Fibroblast of skin of back (primary cell): ENCODE measurements at places on chromosomes 5 and 9.

- peak; percentile 58 for DNase-seq
These were observed 159.4 kb upstream of the PITX1 start for GRCh38 chr5:135193213-135194125.

DNA sequence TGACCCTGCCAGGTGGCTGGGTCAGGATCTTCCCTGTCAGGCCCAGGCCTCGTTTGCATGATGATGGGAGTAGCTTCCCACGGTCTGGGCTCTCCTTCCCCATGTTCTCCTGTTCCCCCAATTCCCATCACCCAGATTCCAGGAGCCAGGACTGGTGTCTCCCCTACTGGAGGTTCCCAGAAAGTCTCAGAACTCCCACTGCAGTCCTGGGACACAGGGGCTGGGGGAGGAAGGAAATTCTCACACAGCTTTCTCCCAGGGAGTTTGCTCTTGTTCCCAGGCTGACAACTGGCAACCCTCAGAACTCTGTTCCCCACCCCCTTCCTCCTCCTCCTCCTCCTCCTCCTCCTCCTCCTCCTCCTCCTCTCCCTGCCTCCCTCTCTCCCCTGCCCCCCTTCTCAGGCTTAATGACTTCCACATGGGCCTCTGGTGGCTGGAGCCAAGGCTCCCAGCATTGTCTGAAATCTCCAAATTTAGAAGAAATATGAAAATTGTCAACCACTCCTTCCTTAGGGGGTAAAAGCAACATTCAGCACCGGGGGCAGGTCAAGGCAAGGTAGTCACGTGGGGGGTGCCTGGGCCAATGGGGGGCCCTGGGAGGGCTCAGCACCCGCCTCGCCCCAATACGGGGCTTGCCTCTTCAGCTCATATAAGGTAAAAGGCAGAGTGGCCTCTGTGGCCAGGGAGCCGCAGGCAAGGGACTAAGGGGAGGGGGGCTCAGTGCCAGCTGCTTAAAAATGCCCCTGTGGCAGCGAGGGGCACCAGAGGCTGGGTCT is 27.3 kb upstream of the IL17B start:
- DNase-seq = peak; percentile 100

DNA sequence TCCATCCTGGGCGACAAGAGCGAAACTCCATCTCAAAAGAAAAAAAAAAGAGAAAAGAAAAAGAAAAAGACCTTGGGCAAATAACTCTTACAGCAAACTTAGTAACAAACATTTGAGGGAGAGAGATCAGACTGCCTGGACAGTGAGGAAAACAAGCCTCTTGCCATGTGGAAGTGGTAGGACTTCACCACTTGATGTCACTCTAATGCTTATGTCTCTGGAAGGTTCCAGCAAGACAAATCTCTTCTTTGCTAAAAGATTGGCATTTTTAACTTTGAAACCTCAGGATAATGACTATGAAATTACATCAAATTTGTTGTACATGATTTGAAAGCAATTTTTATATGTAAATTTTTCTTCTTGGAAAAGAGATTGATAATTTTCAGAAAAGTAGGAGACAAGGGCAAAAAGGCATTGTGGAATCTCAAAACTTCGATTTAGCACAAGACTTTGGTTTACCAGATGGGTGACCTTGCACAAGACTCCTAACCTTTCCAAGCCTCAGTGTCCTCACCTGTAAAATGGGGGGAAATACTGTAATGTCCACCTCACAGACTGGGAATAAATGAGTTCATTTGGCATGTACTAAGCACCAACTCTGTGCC is 5.4 kb downstream of the ACTL7B start:
- peak; percentile 15 for DNase-seq

- no peak for DNase-seq
These were observed 51.5 kb downstream of the KLF9 start for GRCh38 chr9:70362952-70363351.

- DNase-seq = peak; percentile 33
These were observed 28.9 kb downstream of the HABP4 start for GRCh38 chr9:96478829-96479371.

DNA sequence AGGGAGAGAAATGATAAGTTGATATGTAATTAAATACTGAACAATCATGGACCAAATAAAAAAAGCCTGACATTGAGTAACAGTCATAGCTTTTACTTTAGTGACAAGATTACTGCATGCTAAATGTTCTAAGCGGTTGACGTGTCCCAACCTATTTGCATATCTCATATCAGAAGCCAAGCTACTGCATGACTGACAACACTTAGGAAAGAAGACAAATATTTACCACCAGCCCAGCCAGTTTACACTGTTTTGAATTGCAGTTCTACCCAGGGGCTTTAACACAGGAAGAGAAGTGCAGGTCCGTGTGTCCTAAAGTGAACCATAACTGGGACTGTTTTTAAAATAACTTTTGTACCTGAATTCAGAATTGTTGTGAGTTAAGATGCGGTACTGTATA is 219.9 kb downstream of the PRDM9 start:
- no peak for DNase-seq

GRCh38 chr9:32500768-32501167 is 25.2 kb downstream of the RIGI start:
- DNase-seq = peak; percentile 68

DNA sequence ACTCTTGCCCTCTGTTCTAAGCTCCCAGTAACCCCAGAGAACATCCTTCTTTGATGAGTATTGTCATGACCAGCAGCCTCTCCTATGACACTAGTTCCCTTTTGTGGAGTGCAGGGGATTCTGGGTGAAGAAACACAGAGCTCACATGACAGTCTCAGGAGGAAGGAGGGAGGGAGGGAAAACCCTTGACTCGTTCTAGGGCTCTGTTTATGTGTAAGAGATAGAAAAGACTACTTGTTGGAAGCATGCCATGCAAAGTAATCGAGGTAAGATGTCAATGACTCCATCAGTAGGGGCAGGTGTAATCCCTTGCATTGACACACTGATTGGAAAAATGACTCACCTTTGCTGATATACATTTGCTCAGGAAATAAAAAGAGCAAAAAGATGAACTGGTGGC is 190.2 kb upstream of the ELL2 start:
- no peak for DNase-seq

GRCh38 chr5:14019768-14020290 is 75.3 kb upstream of the DNAH5 start:
- DNase-seq = no peak

GRCh38 chr5:124652514-124652819 is 94.0 kb downstream of the ZNF608 start:
- DNase-seq = no peak

DNA sequence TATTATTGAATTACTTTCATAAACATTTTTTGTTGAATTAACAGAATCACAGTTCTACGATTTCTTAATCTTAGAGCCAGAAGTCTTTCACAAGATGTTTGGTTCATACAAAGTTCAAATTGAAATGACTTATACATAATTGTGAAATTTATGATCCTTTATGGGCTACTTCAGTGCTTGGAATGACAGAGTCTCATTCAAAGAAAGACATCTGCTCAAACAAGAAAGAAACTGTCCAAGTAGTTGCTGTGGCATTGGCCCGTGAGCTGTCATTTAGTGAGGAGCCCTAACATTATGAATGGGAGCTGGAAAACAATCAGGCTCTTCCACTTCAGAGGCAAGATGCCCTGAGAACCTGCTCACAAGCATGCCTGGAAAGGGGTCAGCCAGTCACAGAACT is 63.4 kb downstream of the AUH start:
- no peak for DNase-seq

- peak; percentile 71 for DNase-seq
These were observed 75.9 kb downstream of the SPRY4 start for GRCh38 chr5:142248853-142249462.

DNA sequence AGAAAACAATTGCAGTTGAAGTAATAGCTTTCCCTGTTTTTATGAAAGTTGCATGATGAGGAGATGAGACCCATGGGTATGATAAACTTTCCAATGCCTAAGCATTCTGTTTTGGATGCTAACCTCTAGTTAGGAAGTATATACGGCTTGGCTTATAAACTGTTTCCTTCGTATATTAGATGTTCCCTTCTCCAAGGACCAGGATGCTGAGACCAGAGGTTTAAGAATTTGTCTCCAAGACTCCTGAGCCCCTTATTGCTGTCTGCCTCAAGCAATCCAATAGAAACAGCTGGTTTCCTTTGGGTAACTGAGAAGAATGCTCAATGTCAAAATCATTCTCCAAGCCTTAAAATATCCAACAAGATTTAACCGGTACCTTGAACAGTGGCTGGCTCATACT is 12.2 kb upstream of the TNC start:
- DNase-seq = no peak

DNA sequence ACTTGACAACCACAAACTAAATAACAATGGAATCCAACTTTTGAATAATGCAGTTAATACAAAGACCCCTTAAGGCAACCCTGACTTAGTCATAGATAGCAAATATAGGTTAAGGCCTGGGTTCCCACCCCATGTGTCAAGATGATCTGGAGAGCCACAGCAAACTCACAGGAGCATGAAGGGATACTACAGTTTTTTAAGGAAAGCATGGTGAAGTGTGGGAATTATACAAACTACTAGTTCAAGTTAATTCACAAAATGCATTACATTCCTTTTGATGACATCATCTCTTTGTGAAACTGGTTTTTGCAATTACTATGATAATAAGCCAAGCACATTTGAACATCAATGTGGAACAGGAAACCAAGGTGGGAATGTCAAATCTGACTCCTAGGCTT is 50.6 kb downstream of the LHFPL2 start:
- DNase-seq = peak; percentile 81

DNA sequence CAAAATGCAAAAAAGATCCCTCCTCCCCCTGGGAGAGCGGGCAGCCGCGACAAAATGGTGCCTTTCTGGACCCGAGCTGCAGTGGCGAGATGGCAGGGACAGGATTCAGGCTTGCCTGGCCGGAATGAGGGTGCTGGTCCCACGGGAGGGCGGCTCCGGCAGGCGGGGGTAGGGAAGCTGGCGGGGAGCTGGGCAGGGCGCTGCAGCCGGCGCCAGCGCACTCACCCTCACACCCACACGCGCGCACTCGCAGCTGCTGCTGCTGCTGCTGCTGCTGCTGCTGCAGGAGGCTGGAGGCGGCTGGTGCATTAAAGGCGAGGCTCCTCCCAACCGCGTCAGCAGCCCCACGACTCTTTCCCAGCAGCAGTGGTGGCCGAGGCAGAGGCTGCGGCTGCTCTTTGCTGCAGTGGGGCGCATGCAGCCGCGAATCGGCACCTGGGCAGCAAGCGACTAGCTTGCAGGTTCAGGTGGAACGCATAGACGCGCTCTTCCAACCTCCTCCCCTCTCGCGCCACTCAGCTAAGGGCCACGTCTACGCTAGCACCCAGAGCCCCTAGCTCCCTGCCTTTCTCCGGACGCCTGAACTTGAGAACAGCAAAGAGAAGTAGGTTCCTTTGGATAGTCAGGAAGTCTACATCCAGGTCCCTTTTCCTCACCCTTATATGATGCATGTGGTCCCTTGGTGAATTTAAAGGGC is at the start of gene PPP2R2B:
TSS of gene PPP2R2B (minus strand) at position 282 of the 697 bp plus-strand sequence.
- peak; percentile 32 for DNase-seq

- DNase-seq = no peak
These were observed 47.8 kb downstream of the ARHGAP26 start for GRCh38 chr5:142817949-142818431.

DNA sequence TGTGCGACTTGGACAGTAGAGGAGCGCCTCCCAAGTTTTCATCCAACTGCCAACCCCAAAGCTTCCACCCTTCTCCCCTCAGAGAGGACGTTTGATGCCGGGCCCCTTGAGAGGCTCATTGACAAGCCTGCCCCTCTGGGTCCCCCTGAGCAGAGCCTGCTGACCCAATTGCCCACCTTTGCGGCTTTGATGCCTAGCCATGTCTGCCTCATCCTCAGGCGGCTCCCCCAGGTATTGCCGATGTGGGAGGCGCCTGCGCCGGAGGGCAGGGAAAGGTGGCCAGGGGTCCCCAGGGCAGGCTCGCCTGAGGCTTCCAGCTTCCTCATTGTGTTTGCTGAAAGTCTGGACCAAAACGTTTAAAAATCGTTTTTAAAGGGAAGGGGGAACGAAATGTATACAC is 1.4 kb downstream of the ODF2 start:
- DNase-seq = no peak

DNA sequence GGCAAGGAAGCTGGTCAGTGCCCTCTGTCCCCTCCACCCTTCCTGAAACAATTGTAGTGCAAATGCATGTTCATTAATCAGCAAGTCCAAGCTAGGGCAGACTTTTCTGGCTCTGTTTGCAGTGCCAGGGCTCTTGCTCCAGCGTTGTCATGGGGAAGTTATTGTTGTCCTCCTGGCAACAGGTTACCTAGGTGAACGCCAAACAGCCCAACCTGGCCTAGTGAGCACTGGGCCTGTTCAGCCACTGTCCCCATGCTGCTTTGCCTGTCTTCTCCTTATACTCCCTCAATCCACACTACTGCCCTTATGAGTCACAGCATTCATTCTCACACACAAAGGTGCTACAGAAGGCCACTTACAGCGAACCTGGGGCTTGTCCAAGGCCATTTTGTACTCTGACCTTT is 34.5 kb upstream of the GLIS3 start:
- DNase-seq = no peak

DNA sequence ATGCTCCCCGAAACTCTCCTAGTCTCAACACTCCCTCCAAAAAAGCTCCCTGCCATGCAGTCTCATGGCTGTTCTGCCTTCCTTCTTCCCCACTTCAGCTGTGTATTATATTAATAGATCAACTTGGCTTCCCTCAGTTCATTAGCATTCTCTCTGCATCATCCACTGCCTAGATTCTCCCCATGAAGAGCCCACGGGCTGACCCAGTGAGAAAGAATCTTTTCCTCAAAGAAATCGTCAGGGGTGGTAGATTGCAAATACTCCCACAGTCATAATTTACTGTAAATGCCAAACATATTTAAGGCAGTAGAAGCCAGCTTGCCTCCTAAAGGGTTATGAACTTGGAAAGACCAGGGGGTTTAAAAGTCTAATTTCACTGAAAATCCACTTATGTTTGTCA is 33.5 kb downstream of the GNA14 start:
- peak; percentile 25 for DNase-seq

DNA sequence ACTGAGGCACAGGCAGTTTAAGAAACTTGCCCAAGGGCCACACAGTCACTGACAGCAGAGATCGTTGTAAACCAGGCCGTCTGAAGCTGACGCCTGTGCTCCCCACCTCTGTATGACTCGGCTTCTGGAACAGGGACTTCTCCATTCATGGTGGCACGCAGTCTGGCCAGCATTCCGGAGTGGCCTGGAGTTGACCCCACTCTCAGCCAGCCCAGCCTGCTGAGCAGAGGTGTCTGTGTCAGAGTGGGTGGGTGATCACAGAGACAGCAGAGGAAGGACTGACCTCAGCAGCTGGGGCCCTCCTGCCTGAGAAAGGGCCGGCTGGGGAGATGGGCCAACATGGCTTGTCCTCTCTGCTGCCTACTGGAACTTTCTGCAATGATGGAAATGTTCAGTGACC is 12.6 kb downstream of the LRSAM1 start:
- DNase-seq = no peak

DNA sequence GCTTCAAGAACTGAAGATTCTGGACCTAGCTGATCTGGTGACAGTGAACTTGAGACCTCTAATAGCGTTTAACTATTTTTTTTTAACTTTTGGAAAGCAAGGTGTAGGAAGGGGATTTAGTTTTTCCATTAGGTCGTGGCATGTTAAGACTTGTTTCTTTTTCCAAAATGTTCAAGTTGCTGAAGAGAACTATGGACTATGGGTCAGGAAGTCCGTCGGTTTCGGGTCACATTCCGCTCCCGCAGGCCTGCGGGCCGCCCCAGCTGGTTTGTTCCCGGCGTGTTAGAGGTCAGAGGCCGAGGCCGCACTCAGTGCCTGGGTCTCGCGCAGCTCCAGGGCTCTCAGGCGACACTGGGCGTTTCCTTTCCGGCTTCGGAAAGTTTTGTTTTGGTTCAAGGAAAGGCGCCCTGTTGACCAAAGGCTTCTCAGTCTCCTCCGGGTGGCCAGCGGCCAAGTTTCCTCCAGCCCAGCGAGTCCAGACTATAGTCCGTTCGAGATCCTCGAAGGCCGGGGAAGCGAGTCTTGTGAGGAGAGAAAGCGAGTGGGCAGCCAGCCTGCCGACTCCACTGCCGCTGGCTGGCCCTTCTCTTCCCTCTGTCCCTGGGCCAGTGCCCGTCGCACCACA is 586 bp upstream of the FCHO2 start:
- DNase-seq = no peak
